Thyroid gland (tissue), 4 donors: ENCODE measurements at places on chromosomes 6 and 20. TPM values are rescaled to one million over a fixed set of nuclear protein-coding genes. Genes with fewer than 3 reads are reported as not detected.

GRCh38 chr6:31792761-31793171 is 2.8 kb downstream of the VARS1 start:
- no peak overlapping the region for H3K27ac ChIP-seq
- H3K27me3 ChIP-seq: no peaks in the 10 kb centered on the region
- H3K4me3 ChIP-seq: no peak overlapping the region
- no peak for DNase-seq

Gene RIPPLY2
- not detected for total RNA-seq

DNA sequence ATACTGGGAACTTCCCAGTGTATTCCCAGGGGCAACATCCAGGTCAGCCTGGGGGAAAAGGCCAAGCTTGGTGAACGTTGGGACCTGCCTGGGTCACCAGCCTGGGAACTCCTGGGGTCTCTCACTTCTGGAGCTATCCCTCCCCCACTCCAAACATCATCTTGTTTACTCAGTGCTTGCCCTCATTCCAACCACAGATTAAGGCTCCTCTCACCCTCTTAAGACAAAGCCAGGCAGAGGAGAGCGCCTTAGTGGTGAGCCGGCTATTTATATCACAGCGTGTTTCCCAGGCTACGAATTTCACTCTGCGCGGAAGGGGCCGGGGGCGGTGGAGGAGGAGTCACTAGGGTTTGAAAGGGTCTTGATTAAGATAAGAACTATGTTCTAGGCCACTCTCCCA is 12.1 kb downstream of the PRPH2 start:
- no peak for DNase-seq
- H3K4me1 ChIP-seq: no peaks in the 10 kb centered on the region

DNA sequence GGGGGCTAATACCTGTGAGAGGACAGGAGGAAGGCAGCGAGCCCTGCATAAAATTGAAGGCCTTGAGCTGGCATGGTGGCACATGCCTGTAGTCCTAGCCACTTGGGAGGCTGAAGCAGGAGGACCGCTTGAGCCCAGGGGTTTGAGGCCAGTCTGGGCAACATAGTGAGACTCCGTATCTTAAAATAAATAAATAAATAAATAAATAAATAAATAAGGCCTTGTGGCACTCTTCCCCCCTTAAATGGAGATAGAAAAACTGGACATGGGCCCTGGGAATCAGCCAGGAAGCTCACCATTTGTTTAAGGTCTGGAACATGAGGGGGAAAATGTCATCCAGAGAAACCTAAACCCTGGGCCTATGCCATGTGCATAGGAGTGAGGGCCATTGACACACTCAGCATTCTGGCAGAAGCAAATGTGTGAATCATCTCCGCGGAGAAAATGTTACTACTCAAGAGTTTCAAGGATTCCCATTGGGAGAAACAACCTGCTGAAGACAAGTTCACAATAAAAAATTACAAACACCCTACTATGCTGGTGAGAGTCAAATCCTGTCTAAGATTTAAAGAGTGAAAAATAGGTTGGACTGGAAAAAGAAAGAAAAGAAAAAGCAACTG is 51.9 kb upstream of the UBR2 start:
- H3K36me3 ChIP-seq: no peaks in the 10 kb centered on the region
- H3K27ac ChIP-seq: no peak overlapping the region
- H3K4me3 ChIP-seq: no peak overlapping the region
- no peak for DNase-seq
- no peaks in the 10 kb centered on the region for H3K27me3 ChIP-seq

DNA sequence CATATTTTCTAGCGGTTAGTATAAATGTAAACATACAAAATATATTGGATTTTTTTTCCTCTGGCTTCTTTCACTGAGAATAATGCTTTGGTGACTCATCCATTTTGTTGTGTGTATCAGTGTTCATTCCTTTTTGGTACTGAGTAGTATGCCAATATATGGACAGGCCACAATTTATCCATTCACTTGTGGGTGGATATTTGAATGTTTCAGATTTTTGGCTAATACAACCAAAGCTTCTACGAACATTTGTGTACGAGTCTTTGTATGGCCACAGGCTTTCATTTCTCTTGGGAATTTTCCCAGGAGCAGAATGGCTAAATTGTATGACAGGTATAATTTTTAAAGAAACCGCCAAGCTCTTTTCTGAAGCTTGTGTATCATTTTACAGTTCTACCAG is 677.5 kb downstream of the HDGFL1 start:
- no peak for DNase-seq
- H3K36me3 ChIP-seq: no peaks in the 10 kb centered on the region
- H3K27ac ChIP-seq: no peak overlapping the region
- no peaks in the 10 kb centered on the region for H3K27me3 ChIP-seq
- no peaks in the 10 kb centered on the region for H3K4me1 ChIP-seq

Gene LY6G6C
- not detected for total RNA-seq

DNA sequence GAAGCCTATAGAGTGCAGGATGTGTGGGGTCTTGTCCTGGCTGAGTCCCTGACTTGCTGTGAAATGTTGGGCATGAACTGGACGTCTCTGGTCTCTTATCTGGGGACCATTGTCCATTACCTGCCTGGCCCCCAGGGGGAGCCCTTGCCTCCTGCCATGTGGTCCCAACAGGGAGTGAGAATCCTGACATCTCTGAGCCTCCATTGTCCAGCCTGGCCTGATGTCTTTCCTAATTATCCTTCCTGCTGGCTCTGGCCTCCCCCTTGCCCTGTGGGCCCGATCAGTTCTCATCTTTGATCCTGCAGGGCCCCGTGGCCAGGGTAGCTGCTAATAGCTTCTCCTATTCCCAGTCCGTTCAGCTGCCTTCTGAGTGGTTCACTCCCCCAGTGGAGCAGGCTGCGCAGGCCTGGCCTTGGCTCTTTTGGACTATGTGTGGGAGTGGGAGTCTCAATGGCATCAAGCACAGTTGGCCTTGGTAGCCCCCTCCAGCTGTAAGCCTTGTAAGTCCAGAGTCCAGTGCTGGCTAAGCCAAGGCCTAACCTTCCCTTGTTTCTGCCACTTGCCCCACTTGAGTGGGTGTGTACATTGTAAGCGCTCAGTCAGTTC is 77.9 kb upstream of the RALY start:
- H3K27me3 ChIP-seq: no peaks in the 10 kb centered on the region
- H3K36me3 ChIP-seq: no peaks in the 10 kb centered on the region
- no peak overlapping the region for H3K27ac ChIP-seq
- peaks cover 17% of the 10 kb centered on the region for H3K4me1 ChIP-seq

- H3K27ac ChIP-seq: no peak overlapping the region
- H3K4me3 ChIP-seq: no peak overlapping the region
- no peaks in the 10 kb centered on the region for H3K4me1 ChIP-seq
Measured at GRCh38 chr6:127366282-127367022, 23.0 kb upstream of the ECHDC1 start.

Gene SLC22A2
- total RNA-seq: not detected

DNA sequence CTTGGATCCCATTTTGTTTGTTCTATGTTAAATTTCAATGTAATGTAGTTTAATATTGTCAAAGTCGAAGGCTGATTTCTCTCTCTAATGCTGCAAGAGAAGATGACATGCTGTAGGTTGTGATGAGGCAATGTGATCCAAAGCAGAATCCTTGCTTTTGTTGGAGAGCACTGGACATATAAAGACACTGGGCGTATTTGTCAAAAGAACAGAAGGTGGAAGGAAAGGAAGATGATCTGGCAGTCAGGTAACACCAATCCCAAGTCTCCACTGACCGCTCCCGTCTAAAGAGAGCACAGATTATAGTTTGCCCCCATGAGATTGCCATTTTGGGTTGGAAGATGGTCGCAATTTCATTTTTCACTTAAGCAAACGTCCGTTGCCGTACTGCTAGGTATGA is 935 bp upstream of the RFX6 start:
- no peak overlapping the region for H3K27ac ChIP-seq
- no peaks in the 10 kb centered on the region for H3K4me1 ChIP-seq
- no peaks in the 10 kb centered on the region for H3K27me3 ChIP-seq
- no peak overlapping the region for H3K4me3 ChIP-seq

GRCh38 chr6:39188098-39188450 is 41.2 kb downstream of the KCNK5 start:
- no peak overlapping the region for H3K4me3 ChIP-seq
- H3K27me3 ChIP-seq: no peaks in the 10 kb centered on the region
- no peak overlapping the region for H3K27ac ChIP-seq
- no peak for DNase-seq
- no peaks in the 10 kb centered on the region for H3K36me3 ChIP-seq

DNA sequence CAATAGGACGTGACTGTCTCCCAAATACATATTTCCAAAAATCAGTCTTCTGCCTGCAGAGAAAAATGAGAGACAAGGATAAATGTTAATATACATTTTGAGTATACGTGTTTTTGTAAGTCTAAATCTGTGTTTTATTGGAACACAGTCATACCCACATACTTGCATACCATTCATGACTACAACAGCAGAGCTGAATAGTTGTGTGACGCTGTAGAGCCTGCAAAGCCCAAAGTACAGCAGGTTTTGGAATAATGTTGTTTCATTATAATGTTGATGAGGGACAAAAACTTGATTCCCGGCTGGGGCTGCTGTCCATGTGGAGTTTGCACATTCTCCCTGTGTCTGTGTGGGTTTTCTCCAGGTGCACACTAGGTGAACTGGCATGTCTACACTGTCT is 23.8 kb upstream of the FBXO9 start:
- peaks cover 11% of the 10 kb centered on the region for H3K4me1 ChIP-seq
- no peak for DNase-seq
- H3K27ac ChIP-seq: no peak overlapping the region
- no peak overlapping the region for H3K4me3 ChIP-seq
- no peaks in the 10 kb centered on the region for H3K27me3 ChIP-seq
- peaks cover 15% of the 10 kb centered on the region for H3K36me3 ChIP-seq

DNA sequence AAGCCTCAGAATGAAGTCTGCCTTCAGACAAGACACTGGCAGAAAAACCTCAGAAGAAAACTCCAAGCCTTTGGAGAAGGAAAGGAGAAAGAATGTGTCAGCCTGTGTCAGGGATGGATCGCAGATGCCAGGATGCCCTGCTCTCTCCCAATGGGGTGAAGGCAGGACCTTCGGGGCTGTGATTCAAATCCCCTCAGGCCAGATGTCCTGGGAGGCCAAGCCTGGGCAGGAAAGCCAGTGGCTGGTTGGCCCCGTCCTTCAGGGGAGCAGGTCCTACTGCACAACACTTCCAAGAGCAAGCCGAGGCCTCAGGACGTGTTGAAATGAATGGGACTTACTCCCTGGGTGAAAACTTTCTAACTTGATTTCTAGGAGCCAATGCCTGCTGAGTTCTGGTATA is 36.5 kb downstream of the GJA10 start:
- no peak overlapping the region for H3K27ac ChIP-seq
- no peaks in the 10 kb centered on the region for H3K27me3 ChIP-seq
- H3K4me1 ChIP-seq: no peaks in the 10 kb centered on the region
- no peak overlapping the region for H3K4me3 ChIP-seq
- no peak for DNase-seq

Gene C6orf58
- total RNA-seq: not detected

GRCh38 chr6:129748212-129748900 is 38.4 kb upstream of the ARHGAP18 start:
- H3K4me3 ChIP-seq: no peak overlapping the region
- H3K27me3 ChIP-seq: no peaks in the 10 kb centered on the region
- no peaks in the 10 kb centered on the region for H3K36me3 ChIP-seq
- no peak overlapping the region for H3K27ac ChIP-seq
- H3K4me1 ChIP-seq: no peaks in the 10 kb centered on the region
- DNase-seq: no peak

DNA sequence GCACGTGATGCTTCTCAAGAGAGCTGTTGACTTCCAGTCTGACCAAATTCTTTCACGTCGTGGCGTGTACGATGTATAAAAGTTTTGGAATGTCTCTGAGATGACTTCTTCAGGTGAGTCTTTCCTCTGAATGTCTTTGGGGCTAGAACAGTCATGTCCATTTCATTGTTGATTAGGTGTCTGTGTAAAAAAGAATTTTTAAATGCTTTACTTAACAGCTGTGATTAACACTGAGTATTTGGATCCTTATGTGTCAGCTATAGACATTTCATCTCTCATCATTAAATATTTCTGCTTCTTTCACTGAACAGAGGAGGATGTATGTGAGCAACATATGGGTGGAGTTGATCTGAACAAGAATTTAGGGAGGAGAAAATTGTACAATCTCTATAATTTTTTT is 29.3 kb upstream of the KIF13A start:
- H3K4me3 ChIP-seq: no peak overlapping the region
- no peak overlapping the region for H3K27ac ChIP-seq
- H3K36me3 ChIP-seq: no peaks in the 10 kb centered on the region

- no peaks in the 10 kb centered on the region for H3K27me3 ChIP-seq
- no peaks in the 10 kb centered on the region for H3K4me1 ChIP-seq
- H3K27ac ChIP-seq: no peak overlapping the region
- H3K36me3 ChIP-seq: no peaks in the 10 kb centered on the region
- H3K4me3 ChIP-seq: no peak overlapping the region
Measured at GRCh38 chr20:33351696-33352095, 49.6 kb downstream of the CDK5RAP1 start.

Gene ARFGAP1
- 70.7 TPM for total RNA-seq

GRCh38 chr20:36969051-36969450 is 17.5 kb upstream of the SAMHD1 start:
- no peak overlapping the region for H3K4me3 ChIP-seq
- no peaks in the 10 kb centered on the region for H3K36me3 ChIP-seq
- H3K27ac ChIP-seq: no peak overlapping the region
- H3K27me3 ChIP-seq: no peaks in the 10 kb centered on the region
- no peaks in the 10 kb centered on the region for H3K4me1 ChIP-seq

- H3K4me1 ChIP-seq: peaks cover 21% of the 10 kb centered on the region
- no peak for DNase-seq
- H3K27me3 ChIP-seq: no peaks in the 10 kb centered on the region
- no peak overlapping the region for H3K4me3 ChIP-seq
- no peak overlapping the region for H3K27ac ChIP-seq
Measured at GRCh38 chr20:2144850-2145249, 43.2 kb downstream of the STK35 start.

- DNase-seq: peak; percentile 63
- H3K27me3 ChIP-seq: no peaks in the 10 kb centered on the region
- H3K36me3 ChIP-seq: no peaks in the 10 kb centered on the region
- no peak overlapping the region for H3K27ac ChIP-seq
Measured at GRCh38 chr20:37615340-37616109, 78.3 kb upstream of the CTNNBL1 start.

DNA sequence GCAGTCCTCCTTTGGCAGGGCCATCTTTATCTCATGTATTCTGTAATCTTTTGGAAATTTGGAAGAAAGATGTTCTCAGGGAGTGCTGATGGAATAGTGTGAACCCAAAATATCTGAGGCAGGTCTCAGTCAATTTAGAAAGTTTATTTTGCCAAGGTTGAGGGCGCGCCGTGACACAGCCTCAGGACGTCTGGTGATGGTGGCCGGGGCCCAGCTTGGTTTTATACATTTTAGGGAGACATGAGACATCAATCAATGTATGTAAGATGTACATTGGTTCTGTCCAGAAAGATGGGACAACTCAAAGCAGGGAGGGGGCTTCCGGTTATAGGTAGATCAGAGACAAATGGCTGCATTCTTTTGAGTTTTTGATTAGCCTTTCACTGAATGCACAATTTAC is 89.8 kb downstream of the ERMARD start:
- no peaks in the 10 kb centered on the region for H3K36me3 ChIP-seq
- no peak for DNase-seq
- H3K4me1 ChIP-seq: no peaks in the 10 kb centered on the region
- no peak overlapping the region for H3K4me3 ChIP-seq
- H3K27ac ChIP-seq: no peak overlapping the region
- no peaks in the 10 kb centered on the region for H3K27me3 ChIP-seq

- no peaks in the 10 kb centered on the region for H3K4me1 ChIP-seq
- H3K27me3 ChIP-seq: no peaks in the 10 kb centered on the region
- no peak overlapping the region for H3K27ac ChIP-seq
- H3K4me3 ChIP-seq: no peak overlapping the region
- H3K36me3 ChIP-seq: no peaks in the 10 kb centered on the region
- DNase-seq: no peak
Measured at GRCh38 chr6:7993952-7994351, 70.2 kb downstream of the BLOC1S5 start.

GRCh38 chr6:26478985-26479278 is 21.2 kb upstream of the BTN1A1 start:
- H3K36me3 ChIP-seq: no peaks in the 10 kb centered on the region
- DNase-seq: no peak
- no peak overlapping the region for H3K4me3 ChIP-seq
- H3K27ac ChIP-seq: no peak overlapping the region
- H3K27me3 ChIP-seq: no peaks in the 10 kb centered on the region
- no peaks in the 10 kb centered on the region for H3K4me1 ChIP-seq
